ENCODE measurements at places on chromosomes 2 and 18.
A peak's percentile ranks its signal among the peaks of the same experiment; 100 is the strongest.

- no peak overlapping the region for H3K27ac ChIP-seq
- no peaks in the 10 kb centered on the region for H3K27me3 ChIP-seq
- H3K4me1 ChIP-seq: peaks cover 92% of the 10 kb centered on the region
- H3K36me3 ChIP-seq: no peaks in the 10 kb centered on the region
- no peak for DNase-seq
Observed at GRCh38 chr2:36960005-36960675, 6.2 kb downstream of the STRN start.

GRCh38 chr2:105375001-105375561, 23.8 kb downstream of the FHL2 start:
- no peak for DNase-seq
- no peak overlapping the region for H3K4me3 ChIP-seq
- peaks cover 22% of the 10 kb centered on the region for H3K36me3 ChIP-seq
- peak overlapping the region; percentile 85 for H3K27ac ChIP-seq
- H3K27me3 ChIP-seq: no peaks in the 10 kb centered on the region

- H3K27me3 ChIP-seq: no peaks in the 10 kb centered on the region
- H3K4me1 ChIP-seq: peaks cover 100% of the 10 kb centered on the region
- peak overlapping the region; percentile 70 for H3K27ac ChIP-seq
- DNase-seq: peak; percentile 2
- H3K4me3 ChIP-seq: no peak overlapping the region
Observed at GRCh38 chr2:25333981-25334380, 7.7 kb downstream of the DNMT3A start.

- no peak overlapping the region for H3K4me3 ChIP-seq
- peaks cover 33% of the 10 kb centered on the region for H3K4me1 ChIP-seq
- peak overlapping the region; percentile 70 for H3K27ac ChIP-seq
- DNase-seq: no peak
Observed at GRCh38 chr2:133247631-133248030, 320.6 kb downstream of the NCKAP5 start.

GRCh38 chr2:73832930-73833329, 4.2 kb downstream of the STAMBP start:
- DNase-seq: no peak
- H3K36me3 ChIP-seq: peaks cover 55% of the 10 kb centered on the region
- no peaks in the 10 kb centered on the region for H3K27me3 ChIP-seq
- H3K4me3 ChIP-seq: no peak overlapping the region
- H3K4me1 ChIP-seq: peaks cover 39% of the 10 kb centered on the region

- peaks cover 42% of the 10 kb centered on the region for H3K4me1 ChIP-seq
- peak overlapping the region; percentile 70 for H3K27ac ChIP-seq
- no peaks in the 10 kb centered on the region for H3K36me3 ChIP-seq
- no peaks in the 10 kb centered on the region for H3K27me3 ChIP-seq
Observed at GRCh38 chr2:8543060-8543382, 138.8 kb upstream of the ID2 start.

- H3K4me3 ChIP-seq: no peak overlapping the region
- H3K27ac ChIP-seq: no peak overlapping the region
- no peak for DNase-seq
- no peaks in the 10 kb centered on the region for H3K4me1 ChIP-seq
Observed at GRCh38 chr2:232245111-232245510, 133.4 kb upstream of the ALPP start.

DNA sequence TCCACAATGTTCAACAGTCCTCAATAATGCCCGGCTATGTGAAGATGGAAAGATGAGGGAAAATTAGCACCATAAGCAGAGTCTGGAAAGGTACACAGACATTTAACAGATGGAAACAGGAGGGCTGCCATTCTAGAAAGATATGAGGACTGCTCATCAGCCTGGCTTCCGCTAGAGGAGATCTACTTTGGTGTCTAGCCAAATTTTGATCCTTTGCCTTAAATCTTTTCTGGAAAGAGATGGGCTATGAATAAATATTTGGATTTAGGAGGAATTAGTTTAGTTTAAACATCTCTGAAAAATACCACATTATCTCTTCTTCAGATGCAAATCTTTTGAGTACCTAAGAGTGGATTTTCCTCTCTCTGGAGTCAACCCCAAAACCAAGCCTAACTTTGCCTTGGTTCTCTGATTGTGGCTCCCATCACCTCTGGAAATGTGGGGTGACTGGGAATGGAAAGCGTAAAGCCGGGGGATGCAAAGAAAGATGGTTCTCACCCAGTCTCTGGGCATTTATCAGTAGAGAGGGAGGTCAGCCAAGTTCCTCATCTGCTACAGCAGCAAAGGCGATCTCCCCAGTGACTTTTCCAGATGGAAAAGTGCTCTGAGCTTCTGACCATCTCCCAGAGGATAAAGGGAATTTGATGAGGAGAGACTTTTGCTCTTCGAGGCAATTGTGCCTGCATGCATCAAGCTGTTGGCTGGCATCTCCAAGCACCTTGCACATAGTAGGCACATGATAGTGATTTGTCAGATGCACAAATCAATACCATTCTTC, 410.6 kb downstream of the ZNF521 start:
- no peaks in the 10 kb centered on the region for H3K27me3 ChIP-seq
- DNase-seq: no peak
- H3K36me3 ChIP-seq: no peaks in the 10 kb centered on the region

- H3K27me3 ChIP-seq: no peaks in the 10 kb centered on the region
- H3K4me3 ChIP-seq: no peak overlapping the region
- peaks cover 96% of the 10 kb centered on the region for H3K4me1 ChIP-seq
- DNase-seq: peak; percentile 54
- peak overlapping the region; percentile 59 for H3K27ac ChIP-seq
- no peaks in the 10 kb centered on the region for H3K36me3 ChIP-seq
Observed at GRCh38 chr2:134372611-134373131, 118.8 kb downstream of the MGAT5 start.

GRCh38 chr2:30362468-30363081, 84.5 kb upstream of the LCLAT1 start:
- no peak overlapping the region for H3K4me3 ChIP-seq
- no peaks in the 10 kb centered on the region for H3K27me3 ChIP-seq
- DNase-seq: no peak
- H3K27ac ChIP-seq: peak overlapping the region; percentile 84
- no peaks in the 10 kb centered on the region for H3K36me3 ChIP-seq

GRCh38 chr2:60567919-60568768, 14.7 kb upstream of the BCL11A start:
- H3K4me3 ChIP-seq: no peak overlapping the region
- H3K27ac ChIP-seq: no peak overlapping the region
- DNase-seq: no peak
- H3K36me3 ChIP-seq: no peaks in the 10 kb centered on the region
- peaks cover 12% of the 10 kb centered on the region for H3K4me1 ChIP-seq
- H3K27me3 ChIP-seq: peaks cover 98% of the 10 kb centered on the region

DNA sequence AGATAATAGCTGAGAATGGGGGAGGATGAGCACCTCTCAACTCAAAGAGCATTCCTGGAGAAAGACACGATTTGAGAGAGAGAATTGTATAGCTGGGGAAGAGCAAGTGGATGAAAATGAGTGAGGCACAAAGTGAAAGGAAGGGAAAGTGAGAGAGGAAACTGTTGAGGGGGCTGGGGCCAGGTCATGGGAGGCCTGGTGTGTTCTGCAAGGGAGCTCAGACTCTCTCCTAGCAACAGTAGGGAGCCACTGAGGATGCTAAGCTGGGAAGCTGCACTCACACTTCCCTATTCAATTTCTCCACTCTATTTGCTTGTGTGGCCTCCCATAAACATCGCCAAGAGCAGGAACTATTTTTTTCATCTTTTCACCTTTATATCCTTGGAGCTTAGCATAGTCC, 14.8 kb downstream of the EVA1A start:
- H3K4me3 ChIP-seq: no peak overlapping the region
- H3K27me3 ChIP-seq: no peaks in the 10 kb centered on the region
- H3K36me3 ChIP-seq: no peaks in the 10 kb centered on the region
- DNase-seq: no peak

DNA sequence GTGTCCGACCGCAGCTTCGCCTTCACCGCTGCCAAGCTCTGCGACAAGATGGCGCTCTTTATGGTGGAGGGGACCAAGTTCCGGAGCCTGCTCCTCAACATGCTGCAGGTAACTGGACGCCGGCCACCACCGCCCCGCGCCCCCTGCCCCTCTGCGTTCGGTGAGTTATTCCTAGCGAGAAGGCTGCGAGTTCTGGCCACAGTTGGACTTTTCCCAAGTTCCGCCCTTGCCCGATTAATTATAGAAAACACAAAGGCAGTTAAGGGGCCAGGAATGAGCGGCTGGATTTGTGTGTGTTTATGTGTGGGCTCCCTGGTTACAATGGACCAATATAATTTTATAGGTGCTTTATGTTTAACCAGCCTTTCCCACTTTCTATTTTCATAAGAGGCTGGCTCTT, 189.2 kb downstream of the SMAD7 start:
- no peak for DNase-seq
- no peak overlapping the region for H3K4me3 ChIP-seq
- H3K27me3 ChIP-seq: no peaks in the 10 kb centered on the region
- peaks cover 35% of the 10 kb centered on the region for H3K36me3 ChIP-seq
- peak overlapping the region; percentile 91 for H3K27ac ChIP-seq
- peaks cover 68% of the 10 kb centered on the region for H3K4me1 ChIP-seq

GRCh38 chr2:3944071-3944470, 240.7 kb downstream of the DCDC2C start:
- DNase-seq: no peak
- H3K36me3 ChIP-seq: no peaks in the 10 kb centered on the region
- H3K27me3 ChIP-seq: peaks cover 42% of the 10 kb centered on the region
- no peaks in the 10 kb centered on the region for H3K4me1 ChIP-seq
- no peak overlapping the region for H3K27ac ChIP-seq

GRCh38 chr2:126986631-126987187, 88.0 kb downstream of the TEX51 start:
- no peaks in the 10 kb centered on the region for H3K36me3 ChIP-seq
- H3K27ac ChIP-seq: no peak overlapping the region
- H3K4me3 ChIP-seq: no peak overlapping the region

DNA sequence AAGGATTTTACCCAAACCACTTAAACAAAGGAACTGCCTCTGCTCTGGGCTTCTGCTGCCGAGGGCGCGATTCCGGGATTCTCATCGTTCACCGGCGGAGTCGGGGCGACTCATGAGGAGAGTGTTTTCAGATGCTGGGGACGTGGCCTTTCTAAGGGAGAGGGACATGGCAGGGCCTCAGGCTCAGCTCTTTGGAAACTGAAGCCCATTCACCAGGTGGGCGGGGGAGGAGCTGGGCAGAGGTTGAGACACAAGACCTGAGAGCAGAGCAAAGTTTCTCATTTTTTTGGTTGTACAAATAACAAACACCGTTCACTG, 29.8 kb downstream of the NFATC1 start:
- H3K27me3 ChIP-seq: no peaks in the 10 kb centered on the region
- no peak for DNase-seq
- H3K27ac ChIP-seq: no peak overlapping the region
- H3K4me1 ChIP-seq: peaks cover 16% of the 10 kb centered on the region

DNA sequence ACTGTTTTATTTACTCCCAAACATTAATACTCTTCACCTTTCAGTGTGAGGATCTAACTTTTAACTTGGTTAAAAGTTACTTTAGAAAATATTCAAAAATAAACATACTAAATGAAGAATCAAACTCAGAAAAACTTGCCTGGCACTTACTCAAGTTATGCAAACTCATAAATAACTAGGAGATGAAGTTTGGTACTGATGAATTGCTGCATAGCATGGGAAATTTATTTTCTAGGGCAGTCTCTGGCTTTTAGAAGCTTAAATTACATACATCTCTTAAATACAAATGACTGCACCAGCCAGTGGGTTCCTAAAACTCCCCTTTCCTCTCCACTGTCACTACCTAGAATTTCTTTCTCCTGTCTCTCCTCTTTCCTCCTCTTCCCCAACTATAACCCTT, 46.7 kb upstream of the CREB1 start:
- no peak for DNase-seq
- H3K27me3 ChIP-seq: no peaks in the 10 kb centered on the region
- peak overlapping the region; percentile 85 for H3K27ac ChIP-seq
- H3K4me1 ChIP-seq: peaks cover 44% of the 10 kb centered on the region

GRCh38 chr18:55996717-55997116, 408.7 kb upstream of the TCF4 start:
- no peaks in the 10 kb centered on the region for H3K36me3 ChIP-seq
- no peaks in the 10 kb centered on the region for H3K27me3 ChIP-seq
- DNase-seq: no peak
- H3K27ac ChIP-seq: no peak overlapping the region
- no peak overlapping the region for H3K4me3 ChIP-seq

DNA sequence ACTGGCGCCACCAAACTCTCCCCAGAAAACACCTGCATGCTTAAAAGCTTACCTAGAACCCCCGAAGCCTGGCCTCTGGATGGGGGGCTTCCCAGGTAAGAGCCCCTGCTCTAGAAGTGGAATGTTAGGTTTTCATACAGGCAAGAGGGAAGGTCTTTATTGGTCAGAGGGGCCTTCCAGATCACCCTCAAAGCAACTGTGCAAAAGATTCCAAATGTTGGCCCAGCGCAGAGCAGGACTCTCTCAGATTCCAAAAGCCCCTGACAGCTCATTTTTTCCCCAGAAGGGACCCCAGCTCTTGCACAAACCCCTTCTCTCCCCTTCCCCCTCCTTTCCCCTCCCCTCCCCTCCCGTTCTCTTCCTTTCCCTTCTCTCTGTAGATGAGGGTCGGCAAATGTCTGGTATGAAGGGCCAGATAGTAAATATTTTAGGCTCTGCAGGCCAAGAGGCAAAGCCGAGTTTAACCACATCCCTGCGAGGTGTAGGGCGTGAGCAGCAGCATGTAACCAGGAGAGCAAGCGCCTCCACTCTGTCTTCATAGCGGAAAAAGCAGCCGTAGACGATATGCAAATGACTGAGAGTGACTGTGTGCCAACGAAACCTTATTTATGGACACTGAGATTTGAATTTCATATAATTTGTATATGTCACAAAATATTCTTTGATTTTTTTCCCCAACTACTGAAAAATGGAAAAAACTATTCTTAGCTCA, 116.9 kb downstream of the SMAD7 start:
- DNase-seq: no peak
- no peaks in the 10 kb centered on the region for H3K27me3 ChIP-seq
- peaks cover 57% of the 10 kb centered on the region for H3K4me1 ChIP-seq
- H3K4me3 ChIP-seq: no peak overlapping the region
- H3K36me3 ChIP-seq: no peaks in the 10 kb centered on the region
